IPS-NIHi11 (cell line): ENCODE measurements at places on chromosomes 16 and 17.
A peak's percentile ranks its signal among the peaks of the same experiment; 100 is the strongest.

DNA sequence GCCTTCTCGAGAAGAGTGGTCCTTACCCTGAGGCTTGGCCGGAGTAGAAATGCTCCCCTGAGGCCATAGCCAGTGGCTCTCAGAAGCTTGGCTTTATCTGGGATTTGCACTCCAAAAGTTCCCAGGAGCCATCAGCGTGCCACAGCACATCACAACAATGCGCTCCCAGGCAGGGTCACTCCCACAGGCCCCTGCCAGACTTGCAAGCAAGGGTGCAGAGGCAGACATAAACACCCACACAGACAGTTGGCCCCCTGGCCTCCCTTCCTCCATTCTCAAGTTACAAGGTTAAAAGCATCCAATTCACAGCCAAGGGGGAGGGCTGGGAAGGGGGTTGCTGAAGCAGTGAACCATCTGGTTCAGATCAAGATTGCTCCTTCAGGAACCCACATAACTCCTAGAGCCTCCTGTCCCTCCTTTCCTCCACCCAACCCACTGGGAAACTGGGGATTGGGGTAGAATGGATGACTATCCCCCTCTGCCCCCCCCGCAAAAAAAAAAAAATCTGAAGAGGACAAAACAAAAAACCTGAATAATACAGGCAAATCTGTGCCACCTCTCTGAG, 1.8 kb downstream of the ST3GAL2 start:
- DNase-seq: peak; percentile 75

DNA sequence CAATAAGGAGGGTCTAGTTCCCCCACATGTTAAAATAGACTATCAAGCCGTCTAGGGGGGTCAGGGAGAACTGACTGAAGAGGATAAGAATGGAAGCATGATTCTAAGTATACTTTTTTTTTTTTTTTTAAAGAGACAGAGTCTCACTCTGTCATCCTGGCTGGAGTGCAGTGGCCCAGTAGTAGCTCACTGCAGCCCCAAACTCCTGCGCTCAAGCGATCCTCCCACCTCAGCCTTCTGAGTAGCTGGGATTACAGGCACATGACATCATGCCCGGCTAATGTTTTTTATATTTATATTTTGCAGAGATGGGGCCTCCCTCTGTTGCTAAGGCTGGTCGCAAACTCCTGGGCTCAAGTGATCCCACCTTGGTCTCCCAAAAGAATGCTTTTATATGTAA, 14.2 kb downstream of the AMFR start:
- no peak for DNase-seq

GRCh38 chr17:51166987-51167931, 1.0 kb downstream of the NME2 start:
- DNase-seq: peak; percentile 93

DNA sequence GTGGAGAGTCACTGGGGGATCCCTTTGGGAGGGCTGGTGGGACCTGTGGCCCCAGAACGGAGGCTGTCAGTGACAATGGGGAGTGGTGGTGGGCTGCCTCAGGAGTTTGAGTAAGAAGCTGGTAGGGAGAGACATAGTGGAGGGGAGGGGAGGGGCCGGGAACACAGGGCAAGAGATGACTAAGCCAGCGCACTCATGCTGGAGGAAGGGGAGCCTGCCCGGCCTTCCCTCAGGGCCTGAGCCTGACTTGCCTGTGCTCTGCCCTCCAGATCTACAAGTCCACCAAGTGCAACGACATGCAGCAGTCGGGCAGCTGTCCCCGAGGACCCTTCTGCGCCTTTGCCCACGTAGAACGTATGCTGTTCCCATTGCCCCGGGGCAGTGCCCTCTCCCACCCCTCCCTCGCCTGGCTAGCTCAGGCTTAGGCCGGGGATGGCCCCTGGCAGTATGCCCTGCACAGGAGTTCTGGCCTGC, 29.3 kb downstream of the UNC13D start:
- DNase-seq: no peak

DNA sequence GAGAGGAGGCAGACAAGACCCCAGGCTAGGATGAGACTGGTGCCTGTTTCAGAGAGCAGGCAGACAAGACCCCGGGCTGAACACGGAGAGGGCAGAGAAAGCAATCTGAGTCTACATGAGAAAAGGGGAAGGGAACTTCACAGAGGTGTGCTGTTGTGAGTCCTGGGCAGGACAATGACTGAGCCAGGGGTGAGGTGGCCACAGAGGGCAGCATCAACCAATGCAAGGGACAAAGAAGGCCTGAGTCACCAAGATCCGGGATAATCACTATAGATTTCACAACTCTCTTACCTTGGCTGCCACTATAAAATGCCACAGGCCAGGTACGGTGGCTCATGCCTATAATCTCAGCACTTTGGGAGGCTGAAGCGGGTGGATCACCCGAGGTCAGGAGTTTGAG, 89.0 kb downstream of the SLC39A11 start:
- no peak for DNase-seq

DNA sequence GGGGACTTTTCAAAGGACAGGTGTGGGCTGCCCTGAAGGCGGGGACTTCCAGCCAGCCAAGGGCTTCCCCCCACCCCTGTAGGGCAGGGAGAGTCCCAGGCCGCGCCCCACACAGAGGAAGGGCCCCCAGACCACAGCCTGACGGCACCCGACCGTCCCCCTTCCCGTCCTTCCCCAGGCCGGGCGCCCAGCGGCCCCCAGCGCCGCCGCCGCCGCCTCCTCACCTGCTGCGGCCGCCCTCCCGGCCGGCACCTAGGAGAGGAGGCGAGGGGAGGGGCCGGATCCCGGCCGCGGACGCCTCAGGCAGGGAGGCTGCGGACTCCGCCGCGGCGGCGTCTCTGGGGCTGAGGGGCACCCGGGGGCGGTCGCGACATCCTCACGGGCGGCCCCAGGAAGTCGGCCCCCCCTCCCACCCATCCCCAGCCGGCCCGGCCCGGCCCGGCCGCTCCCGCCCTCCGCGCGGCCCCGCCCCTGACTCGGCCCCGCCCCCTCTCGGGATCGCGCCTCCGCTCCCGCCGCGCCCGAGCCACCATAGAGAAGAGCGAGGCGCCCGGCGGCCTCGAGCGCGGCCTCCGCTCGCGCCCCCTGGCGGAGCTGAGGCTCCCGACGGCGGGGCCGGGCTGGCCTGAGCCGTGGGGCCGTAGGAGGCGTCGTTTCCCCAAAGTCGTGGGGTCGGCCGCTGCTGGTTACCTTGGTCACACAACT, 25.5 kb upstream of the RFFL start:
- peak; percentile 92 for DNase-seq

DNA sequence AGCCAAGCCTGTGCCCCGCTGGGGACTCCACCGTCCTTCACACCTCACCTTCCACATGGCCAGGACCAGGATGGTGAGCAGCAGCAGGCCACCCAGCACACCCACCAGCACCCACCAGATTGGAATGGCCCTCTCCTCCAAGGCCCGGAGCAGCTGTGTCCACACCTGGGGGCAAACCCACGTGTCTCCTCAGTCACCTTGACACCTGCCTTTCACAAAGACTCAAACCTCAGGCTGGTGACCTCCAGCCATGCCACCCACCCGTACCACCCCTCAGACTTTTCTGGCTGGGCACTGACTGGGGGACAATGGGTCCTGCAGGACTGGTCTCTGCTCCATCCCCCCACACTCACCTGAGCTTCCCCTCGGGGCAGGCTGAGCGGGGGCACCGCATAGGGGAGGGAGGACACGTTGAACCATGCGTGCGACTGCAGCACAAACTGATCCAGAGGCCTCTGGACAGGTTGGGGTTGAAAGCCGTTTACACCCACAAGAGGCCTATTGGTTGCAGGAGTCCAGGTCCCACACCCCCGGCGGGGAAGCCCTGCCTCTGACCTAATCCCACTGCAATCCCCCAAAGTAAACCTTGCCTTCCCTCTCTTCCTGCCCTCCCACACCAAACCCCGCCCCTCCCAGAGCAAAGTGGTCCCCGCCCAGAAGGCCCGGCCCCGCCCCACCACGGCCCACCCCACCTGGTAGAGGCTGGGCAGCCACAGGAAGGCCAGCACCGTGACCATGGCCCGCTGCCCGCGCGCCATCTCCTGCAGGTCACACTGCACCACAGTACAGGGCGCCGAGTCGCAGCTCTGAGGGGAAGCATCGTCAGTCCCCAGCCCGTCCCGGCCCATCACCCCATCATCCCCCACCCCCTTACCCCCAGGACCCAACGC, 10.9 kb upstream of the FAM171A2 start:
- DNase-seq: peak; percentile 91

DNA sequence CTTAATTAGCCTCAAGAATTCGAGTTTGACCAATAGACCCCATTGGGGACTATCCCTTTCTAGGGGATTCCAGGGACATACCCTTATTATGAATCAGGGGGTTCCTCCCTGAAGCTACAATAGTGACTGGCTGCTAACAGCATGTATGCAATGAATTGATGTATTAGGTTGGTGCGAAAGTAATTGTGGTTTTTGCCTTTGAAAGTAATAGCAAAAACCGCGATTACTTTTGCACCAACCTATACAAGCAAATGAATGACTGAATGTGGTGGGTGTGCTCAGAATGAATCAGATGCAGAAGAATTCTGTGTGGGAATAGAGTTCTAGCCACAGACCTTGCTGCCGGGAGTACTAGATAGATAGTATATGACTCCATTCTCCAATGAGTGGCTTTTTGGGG, 76.7 kb downstream of the HLF start:
- DNase-seq: no peak
